ENCODE measurements at places on chromosomes 2 and 18. TPM values are rescaled to one million over a fixed set of nuclear protein-coding genes. Genes with fewer than 3 reads are reported as not detected.
A peak's percentile ranks its signal among the peaks of the same experiment; 100 is the strongest.

DNA sequence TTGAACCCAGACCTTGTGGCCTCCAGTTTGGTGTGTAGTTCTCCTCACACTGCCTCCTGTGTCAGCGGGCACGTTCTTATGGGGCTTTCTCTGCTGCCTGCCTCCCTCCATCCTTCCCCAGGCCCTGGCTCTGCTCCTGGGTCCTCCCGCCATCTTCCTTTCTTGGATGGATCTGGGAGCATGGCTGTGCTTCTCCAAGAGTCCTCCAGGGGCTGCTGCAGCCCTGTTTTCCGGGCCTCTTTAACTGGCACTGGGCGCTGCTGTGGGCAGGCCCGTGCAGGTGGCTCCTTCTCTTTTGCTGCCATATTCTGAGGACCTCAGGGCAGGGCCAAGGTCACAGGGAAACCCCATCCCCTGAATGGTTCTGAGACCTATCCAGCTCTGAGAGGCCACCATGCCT lies 17.8 kb downstream of the THNSL2 start:
- no peak for DNase-seq

DNA sequence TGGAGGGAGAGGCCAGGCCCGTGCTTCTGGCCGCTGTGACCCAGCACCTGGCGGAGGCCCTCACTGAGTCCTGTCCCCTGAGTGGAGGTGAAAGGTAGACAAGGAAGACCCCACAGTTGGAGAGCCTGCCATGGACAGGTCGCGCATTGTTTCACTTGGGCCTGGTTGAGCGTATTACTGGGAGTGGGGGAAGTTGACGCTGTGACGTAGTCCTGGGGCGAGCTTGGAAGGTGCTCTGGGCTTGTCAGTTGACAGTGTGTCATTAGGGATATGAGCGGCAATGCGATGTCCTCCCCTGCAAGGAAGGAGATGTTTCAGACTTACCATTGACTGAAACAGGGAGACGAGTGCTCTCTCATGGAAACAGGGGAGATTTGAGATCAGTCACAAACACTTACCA lies 127.1 kb downstream of the SH3RF3 start:
- peak; percentile 10 for DNase-seq

DNA sequence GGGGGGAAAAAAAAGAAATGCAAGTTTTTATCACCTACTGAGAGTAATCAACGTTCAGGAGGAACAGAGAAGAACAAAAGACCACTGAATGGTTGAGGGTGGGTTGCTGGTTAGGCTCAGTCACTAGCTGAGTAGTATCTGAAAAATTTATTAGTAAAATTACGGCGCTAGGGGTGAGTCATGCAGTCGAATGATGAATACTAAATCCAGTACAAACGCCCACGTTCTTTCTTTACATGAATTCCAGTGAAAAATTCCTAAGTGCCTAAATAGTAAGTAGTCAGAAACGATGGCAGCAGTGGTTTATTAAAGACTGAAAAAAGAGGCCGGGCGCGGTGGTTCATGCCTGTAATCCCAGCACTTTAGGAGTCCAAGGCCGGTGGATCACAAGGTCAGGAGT lies 52.0 kb downstream of the TEKT4 start:
- no peak for DNase-seq

- DNase-seq: no peak
These were observed 4.4 kb downstream of the SIGLEC15 start for GRCh38 chr18:45829855-45830254.

DNA sequence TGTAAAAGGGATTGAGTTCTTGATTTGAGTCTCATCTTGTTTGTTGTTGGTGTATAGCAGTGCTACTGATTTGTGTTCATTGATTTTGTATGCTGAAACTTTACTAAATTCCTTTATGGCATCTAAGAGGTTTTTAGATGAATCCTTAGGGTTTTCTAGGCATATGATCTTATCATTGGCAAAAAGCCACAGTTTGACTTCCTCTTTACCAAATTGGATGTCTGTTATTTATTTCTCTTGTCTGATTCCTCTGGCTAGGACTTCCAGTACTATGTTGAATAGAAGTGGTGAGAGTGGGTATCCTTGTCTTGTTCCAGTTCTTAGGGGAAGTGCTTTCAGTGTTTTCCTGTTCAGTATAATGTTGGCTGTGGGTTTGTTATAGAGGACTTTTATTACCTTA lies 4.8 kb downstream of the ANKAR start:
- DNase-seq: no peak

GRCh38 chr2:176784633-176785200 lies 427.9 kb upstream of the HNRNPA3 start:
- DNase-seq: no peak

Gene PCARE
- 0.06 TPM for total RNA-seq

Gene PLEKHH2
- 80.2 TPM for total RNA-seq
